ENCODE measurements at places on chromosomes 5 and 9.

DNA sequence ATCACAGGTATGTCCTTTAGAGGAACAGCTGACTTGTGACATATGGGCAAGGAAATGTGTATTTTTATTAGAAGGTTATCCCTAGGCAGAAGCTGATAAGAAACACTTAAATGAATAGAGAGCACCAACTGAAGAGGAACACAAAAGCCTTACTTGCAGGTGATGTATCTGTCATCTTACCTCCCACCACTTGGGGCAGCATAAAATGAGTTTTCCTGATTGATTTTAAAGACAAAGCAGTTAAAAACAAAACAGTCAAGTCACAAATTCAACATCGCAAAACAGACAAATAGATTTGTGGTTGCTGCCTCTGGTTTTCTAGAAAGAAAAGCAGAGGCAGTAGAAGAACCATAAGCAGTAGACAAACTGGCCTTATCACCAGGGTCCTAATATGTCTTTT, 302.4 kb upstream of the ZNF462 start:
- H3K4me3 ChIP-seq: no peak overlapping the region
- H3K27me3 ChIP-seq: no peaks in the 10 kb centered on the region
- DNase-seq: no peak

GRCh38 chr9:88975966-88976889, 15.0 kb upstream of the S1PR3 start:
- H3K4me3 ChIP-seq: no peak overlapping the region
- no peak for DNase-seq
- no peak overlapping the region for H3K27ac ChIP-seq
- no peaks in the 10 kb centered on the region for H3K36me3 ChIP-seq
- H3K4me1 ChIP-seq: no peaks in the 10 kb centered on the region

DNA sequence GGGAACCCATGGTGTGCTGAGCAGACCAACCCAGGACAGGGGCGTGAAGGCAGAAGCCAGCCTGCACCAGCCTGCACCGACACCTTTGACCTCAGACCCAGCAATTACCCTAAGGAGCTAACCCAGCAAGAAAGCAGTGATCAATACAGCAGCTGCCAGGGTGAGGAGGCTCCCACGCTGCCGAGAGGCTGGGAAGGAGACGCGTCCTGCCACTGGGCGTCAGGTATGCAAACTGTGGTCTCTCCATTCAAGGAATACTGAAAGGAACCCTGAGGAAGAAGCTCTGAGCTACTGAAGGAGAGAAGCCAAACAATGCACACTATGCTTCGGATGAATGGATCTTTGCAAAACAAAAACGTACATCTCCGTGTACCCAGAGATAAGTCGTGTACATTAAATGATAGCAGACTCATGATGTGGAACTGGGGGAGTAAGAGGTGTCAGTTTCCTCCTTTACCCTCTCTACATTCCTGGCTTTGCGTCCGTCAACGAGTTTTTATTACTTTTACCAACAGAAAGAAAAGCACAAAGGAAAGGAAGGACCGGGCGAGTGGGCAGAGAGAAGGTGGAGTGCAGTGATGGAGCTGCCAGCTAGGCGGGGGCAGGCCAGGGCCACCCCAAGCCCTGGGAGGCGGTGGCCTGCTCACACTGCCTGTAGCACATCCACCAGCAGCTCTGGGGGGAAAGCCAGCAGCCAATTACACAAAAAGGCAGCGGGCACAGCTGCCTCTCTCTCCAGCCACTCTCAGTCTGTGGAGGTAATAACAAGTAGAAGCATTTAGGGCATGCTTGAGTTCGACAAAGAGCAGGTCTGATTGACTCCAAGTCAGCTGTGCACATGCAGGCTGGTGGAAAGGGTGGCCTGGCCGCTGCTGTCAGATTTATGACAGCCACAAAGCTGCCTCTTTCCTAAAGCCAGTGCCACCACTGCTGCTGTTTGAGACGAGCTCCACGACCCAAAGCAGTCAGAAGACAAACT, 29.3 kb downstream of the RASGEF1C start:
- no peaks in the 10 kb centered on the region for H3K4me1 ChIP-seq
- H3K4me3 ChIP-seq: no peak overlapping the region
- H3K27ac ChIP-seq: no peak overlapping the region
- no peaks in the 10 kb centered on the region for H3K36me3 ChIP-seq
- no peak for DNase-seq
- H3K27me3 ChIP-seq: peaks cover 16% of the 10 kb centered on the region

- no peaks in the 10 kb centered on the region for H3K4me1 ChIP-seq
- peak overlapping the region; percentile 59 for H3K27ac ChIP-seq
- DNase-seq: no peak
- H3K27me3 ChIP-seq: no peaks in the 10 kb centered on the region
- H3K36me3 ChIP-seq: no peaks in the 10 kb centered on the region
Measured at GRCh38 chr5:113240951-113241726, 193.7 kb downstream of the TSSK1B start.

DNA sequence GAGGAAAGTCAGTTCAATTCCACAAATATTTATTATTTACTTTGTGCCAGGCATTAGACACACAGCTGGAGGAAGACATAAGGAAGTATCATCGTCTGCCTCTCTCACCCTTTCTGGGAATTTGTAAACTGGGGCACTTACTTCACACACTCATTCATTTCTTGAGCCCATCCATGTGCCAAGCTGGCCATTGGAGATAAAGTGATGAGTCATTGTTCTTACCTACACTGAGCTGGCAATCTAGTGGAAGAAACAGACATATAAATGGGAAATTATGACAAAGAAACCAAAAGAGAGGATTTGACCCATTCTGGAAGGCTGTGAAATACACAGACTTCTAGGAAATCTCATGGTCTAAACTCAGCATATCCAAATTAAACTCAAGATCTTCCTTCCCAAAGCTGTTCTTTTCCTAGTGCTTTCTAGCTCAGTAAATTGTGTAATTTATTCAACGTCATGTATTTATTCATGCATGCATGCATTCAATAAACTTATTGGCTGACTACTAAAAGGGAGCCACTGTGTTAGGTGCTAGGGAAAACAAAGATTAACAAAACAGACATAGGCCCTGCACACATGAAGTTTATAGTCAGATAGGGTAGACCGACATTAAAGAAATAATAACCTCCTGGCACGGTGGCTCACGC, 65.3 kb downstream of the SH3RF2 start:
- no peaks in the 10 kb centered on the region for H3K4me1 ChIP-seq
- H3K27ac ChIP-seq: no peak overlapping the region
- no peaks in the 10 kb centered on the region for H3K36me3 ChIP-seq
- no peak overlapping the region for H3K4me3 ChIP-seq
